ENCODE measurements at places on chromosomes 12 and 14.

DNA sequence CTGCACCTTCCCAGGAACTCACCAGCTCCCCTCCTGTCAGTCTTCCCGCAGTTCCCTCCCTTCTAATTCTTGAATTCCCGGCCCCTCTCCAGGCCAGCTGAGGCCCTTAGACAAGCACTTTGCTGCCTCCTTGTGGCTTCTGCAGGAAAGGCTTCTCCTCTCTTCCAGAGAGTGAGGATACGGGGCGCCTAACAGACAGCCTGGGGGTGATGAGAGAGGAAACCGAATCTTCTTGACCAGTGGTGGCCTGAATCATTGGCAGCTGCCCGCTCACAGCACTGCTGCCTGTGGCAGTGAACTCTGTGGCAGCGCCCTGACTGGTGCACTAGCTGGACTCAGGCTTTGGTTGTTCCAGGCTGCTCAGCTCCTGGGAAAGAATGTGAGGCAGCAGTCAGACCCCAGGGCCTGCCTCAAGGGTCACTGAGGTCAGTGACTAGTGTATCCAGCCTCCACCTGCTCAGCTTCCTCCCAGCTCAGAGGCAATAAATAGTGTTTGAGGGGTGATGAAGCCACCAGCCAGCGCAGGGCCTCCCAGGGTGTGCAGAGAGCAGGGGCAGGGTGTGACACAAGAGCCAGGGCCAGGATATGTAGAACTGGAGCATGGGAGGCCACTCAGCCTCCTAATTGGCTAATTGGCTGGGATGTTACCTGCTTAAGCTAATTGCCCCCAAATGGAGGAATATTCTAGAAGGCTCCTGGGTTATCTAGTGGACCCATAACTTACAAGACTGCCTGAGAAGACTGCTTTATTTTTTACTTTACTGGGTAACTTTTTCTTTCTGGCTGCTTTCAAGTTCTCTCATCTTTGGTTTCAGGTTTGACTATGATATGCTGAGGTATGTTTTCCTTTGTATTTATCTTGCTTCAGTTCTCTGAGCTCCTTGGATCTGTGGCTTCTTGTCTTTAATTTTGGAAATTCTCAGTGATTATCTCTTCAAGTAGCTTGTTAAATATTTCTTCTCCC lies 12.9 kb upstream of the MCRS1 start:
- DNase-seq, result peak; percentile 34

DNA sequence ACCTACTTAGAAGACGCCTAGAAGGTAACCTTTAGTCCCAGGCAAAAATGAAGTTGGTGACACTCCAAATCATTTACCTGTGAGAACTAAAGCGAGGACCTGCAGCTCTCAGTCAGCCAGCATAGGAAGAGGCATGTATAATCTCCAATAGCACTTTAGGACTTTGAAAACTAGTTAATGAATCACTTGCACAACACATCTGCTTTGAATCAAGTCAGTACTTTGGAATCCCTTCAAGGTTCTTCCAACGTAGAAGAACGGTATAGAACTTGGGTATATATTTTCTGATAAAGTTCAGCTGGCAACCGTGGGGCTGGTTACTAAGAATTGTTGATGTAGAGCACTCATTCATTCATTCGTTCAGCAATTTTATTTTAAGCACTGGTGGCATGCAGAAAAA lies 251.9 kb downstream of the TMEM132D start:
- no peak for DNase-seq

GRCh38 chr14:71499018-71499417 lies 433.2 kb upstream of the RGS6 start:
- no peak for DNase-seq

- DNase-seq, result no peak
Measured at GRCh38 chr14:96713426-96713825, 83.8 kb upstream of the VRK1 start.

DNA sequence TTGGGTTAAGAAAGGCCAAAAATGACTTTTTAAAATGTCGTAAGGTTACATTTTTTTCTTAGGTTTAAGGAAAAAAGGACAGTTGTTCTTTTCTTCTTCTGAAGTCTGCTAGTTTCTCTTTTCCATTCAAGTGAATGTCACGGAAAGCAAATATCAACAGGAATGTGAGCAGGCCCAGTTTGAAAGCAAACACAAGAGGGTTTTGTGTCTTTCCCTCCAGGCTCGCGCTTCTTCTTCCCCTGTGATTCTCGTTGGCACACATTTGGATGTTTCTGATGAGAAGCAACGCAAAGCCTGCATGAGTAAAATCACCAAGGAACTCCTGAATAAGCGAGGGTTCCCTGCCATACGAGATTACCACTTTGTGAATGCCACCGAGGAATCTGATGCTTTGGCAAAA lies 85.4 kb downstream of the LRRK2 start:
- DNase-seq, result no peak

- DNase-seq, result no peak
Measured at GRCh38 chr14:32004300-32004699, 72.8 kb upstream of the ARHGAP5 start.

DNA sequence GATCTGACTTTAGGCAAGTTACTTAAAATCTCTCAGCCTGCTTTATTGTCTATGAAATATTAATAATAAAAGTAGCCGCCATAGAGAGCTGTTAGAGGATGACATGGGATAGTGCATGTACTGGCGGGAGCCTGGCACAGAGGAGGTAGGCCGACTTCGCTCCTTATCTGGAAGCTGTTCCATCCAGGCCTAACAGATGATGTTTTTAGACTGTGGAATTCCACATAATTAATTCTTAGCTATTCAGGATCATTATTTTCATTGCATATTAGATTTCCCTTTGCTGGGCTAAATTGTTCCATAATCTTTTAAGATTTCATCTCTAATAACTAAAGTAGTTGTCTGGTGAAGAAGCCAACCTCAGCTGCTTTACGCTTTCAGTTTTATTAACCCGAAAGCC lies 30.8 kb downstream of the CNTN1 start:
- no peak for DNase-seq

GRCh38 chr12:88994537-88994936 lies 357.8 kb downstream of the DUSP6 start:
- DNase-seq, result no peak

DNA sequence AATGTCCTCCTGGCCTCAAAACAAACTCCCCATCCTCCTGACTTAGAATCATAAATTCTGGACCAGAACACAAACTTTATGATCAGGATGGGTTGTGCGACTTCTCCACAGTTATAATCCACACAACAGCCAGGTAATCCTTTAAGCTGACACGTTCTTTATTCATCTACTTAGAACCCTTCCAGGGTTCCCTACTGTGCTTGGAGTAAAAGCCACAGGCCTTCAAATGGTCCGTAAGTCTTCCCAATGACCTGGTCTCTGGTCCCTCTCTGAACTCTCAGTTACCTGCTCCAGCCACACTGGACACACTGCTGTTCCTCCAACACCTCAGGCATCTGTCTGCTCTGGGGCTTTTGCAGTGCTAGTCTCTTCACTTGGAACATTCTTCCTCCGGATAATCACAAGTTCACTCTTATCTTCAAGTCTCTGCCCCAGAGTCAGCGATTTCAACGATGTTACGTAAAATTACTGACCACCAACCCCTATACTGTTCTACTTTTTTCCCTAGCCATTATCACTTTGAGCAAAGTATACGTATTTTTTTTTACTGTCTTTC lies 1.7 kb upstream of the RNASE7 start:
- no peak for DNase-seq
